Glomerular endothelial cell (primary cell): ENCODE measurements at places on chromosomes 16 and 17.

DNA sequence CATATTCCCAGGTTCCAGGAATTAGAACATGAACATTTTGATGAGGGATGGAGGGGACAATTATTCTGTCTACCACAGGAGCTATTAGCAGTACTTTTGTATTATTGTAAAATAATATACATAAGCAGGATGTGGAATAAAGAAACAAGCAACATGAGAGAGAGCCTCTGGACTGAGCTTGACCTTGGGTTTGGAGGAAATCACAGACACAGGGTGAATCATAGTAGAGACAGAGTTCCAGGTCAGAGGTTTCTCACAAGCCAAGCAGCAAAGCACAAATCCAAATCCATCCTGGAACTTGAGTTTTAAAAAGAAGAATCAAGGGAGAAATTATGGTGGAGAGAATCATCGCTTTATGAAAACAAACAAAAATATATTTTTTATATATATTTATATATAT lies 5.1 kb downstream of the KRT31 start:
- no peak for DNase-seq

GRCh38 chr17:15782866-15783265 lies 50.8 kb downstream of the TBC1D26 start:
- no peak for DNase-seq

GRCh38 chr16:78770353-78771091 lies 671.1 kb downstream of the WWOX start:
- no peak for DNase-seq

- no peak for DNase-seq
Measured at GRCh38 chr17:67558740-67559380, 158.9 kb upstream of the NOL11 start.

DNA sequence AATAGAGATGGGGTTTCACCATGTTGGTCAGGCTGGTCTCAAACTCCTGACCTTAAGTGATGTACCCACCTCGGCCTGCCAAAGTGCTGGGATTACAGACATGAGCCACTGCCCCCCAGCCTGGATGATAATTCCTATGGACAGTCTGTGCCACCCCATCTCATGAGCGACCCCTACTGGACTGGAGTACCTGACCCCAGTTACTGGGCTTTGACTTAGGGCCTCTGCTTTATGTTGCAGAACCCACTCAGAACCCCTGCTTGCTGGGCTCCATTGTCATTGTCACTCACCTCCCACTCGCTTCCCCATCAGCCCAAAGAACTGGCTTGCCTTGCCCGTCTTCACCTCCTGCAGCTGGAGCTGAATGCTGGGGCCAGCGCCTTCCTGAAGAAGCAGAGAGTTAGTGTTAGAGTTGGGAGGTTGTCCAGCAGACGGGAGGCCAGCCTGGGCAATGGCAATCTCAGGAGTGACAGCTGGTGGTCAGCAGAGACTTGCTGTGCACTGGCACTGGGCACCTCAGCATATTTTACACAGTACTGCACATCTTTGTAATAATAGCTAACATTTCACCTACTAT lies 4.0 kb downstream of the TAC4 start:
- no peak for DNase-seq

GRCh38 chr16:20910781-20911321 lies 10.3 kb downstream of the LYRM1 start:
- peak; percentile 95 for DNase-seq

GRCh38 chr17:40717776-40718175 lies 14.2 kb upstream of the KRT24 start:
- no peak for DNase-seq

DNA sequence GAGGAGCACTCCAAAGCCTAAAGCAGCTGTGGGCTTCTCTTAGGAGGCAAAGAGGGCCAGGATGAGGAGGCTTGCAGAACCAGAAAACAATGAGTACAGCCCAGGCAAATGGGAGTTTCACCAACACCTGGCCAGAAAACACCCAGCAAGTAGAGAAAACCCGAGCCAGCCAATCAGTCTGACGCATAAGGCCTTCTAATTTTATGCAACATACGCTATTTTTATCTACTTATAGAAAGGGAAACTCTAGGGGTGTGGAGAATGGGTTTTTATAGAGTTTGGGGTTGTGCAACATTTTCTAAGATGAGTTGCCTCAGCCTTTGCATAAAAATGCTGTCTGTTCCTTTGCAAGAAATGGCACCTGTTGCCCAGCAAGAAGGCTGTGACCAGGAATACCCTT lies 529.0 kb upstream of the CDH5 start:
- DNase-seq: no peak

- DNase-seq: no peak
Measured at GRCh38 chr16:9138731-9139501, 47.5 kb downstream of the HAPSTR1 start.

DNA sequence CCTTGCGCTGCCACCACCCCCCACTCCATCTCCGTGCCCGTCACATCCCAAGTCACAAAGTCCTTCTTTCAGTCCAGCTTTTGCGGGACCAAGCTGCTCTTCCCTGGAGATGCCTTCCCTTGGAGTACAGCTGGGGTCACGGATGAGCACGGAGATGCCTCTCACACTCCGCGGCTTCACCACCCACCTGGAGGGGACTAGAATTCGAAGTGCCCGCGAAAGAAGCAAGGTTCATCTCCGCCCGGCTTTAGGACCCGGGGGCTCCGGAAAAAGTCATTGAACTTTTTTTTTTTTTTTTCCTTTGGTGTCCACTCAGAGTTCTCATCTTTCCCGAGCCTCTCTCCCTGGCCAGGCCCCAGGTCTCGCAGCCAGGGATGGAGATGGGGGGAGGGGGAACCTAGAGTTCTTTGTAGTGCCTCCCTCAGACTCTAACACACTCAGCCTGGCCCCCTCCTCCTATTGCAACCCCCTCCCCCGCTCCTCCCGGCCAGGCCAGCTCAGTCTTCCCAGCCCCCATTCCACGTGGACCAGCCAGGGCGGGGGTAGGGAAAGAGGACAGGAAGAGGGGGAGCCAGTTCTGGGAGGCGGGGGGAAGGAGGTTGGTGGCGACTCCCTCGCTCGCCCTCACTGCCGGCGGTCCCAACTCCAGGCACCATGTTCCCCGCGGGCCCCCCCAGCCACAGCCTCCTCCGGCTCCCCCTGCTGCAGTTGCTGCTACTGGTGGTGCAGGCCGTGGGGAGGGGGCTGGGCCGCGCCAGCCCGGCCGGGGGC lies at the start of gene FKBP10:
TSS of gene FKBP10 (plus strand) at position 624 of the 771 bp plus-strand sequence. CDS start at position 655, 31 bp downstream.
- no peak for DNase-seq

- DNase-seq: no peak
Measured at GRCh38 chr17:59629174-59629573, 9.5 kb downstream of the CLTC start.

DNA sequence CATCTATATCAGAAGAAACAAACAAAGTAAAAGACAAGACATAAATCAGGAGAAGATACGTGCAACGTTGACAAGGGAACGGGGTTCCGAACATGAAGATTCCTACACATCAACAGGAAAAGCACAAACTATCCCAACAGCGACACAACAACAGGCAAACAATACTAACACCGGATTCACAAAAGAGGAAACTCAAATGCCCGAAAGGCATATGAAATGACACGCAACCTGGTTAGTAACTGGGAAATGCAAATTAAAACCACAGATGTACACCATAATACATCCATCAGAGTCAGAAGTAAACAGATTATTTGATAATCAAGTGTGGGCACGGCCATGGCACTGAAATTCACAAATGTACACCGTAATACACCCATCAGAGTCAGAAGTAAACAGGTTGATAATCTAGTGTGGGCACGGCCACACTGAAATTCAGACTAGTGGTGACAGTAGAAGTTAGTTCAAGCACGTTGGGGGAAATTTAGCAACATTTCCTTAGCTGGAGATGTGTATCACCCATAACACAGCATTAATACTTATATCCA lies 171.9 kb upstream of the RPH3AL start:
- no peak for DNase-seq

- DNase-seq: no peak
Measured at GRCh38 chr17:57588086-57588485, 157.0 kb downstream of the CCDC182 start.

GRCh38 chr16:27319257-27319965 lies 5.6 kb downstream of the IL4R start:
- DNase-seq: no peak

DNA sequence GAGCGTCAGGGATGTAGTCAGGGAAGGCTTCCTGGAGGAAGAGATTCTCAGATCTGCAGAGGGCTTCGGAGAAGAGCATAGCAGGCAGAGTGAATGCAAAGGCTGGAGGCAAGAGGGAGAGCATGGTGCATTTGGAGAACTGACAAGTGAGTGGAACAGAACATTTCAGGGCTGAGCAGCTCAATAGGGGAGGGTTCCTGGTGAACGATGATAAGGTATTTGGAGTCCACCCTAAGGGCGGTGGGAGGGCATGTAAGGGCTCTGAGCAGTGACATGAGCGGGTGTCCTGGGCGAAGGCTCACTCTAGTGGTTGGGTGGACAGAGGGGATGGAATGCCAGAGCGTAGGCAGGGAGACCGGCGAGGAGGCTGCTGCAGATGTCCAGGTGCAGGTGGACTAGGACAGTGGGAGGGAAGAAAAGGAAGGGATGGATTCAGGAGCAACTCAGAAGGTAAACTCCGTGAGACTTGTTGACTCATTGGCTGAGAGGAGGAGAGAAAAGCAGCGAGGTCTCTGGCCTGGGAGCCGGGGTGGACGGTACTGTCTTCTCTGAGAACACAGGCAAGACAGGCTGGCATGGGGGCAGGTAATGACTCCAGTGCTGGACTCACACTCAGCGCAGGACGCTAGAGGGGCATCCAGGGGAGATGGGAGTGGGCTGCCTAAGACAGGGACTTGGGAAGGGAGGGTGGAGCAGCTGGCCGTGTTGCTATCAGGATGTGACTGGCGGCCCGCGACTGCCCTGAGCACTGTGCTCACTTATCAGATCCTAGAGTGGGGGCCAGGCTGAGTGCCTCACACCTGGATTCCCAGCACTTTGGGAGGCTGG lies 1.4 kb upstream of the PITPNA start:
- DNase-seq: no peak

DNA sequence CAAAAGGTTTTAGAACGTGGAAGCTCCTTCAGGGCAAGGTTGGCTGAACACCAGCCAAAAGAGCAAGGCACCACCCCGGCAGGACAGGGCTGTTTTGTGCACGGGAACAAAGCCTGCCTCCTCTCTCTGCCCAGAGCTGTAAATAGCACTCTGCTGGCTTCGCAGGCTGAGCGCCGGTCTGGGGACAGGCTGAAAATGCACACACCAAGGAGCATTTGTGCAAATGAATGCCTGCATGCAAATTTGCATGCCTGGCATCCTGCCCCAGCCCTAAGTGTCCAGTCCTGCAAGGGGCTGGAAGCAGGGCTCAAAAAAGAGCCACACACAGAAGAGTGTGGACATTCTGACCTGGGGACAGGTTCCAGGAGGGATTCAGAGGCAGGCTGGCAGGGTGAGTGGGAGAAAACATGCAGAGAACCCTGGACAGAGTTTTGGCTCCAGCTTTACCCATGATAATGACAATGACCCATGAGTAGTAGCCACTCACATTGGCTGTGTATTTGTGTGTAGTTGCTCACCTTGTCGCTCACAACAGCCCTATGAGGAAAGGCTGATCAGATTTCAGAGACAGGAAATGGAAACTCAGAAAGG lies 11.7 kb downstream of the ABAT start:
- no peak for DNase-seq

GRCh38 chr17:77160875-77161530 lies 20.2 kb downstream of the SEC14L1 start:
- DNase-seq: no peak

GRCh38 chr16:495127-495748 lies 32.3 kb upstream of the CAPN15 start:
- DNase-seq: no peak

DNA sequence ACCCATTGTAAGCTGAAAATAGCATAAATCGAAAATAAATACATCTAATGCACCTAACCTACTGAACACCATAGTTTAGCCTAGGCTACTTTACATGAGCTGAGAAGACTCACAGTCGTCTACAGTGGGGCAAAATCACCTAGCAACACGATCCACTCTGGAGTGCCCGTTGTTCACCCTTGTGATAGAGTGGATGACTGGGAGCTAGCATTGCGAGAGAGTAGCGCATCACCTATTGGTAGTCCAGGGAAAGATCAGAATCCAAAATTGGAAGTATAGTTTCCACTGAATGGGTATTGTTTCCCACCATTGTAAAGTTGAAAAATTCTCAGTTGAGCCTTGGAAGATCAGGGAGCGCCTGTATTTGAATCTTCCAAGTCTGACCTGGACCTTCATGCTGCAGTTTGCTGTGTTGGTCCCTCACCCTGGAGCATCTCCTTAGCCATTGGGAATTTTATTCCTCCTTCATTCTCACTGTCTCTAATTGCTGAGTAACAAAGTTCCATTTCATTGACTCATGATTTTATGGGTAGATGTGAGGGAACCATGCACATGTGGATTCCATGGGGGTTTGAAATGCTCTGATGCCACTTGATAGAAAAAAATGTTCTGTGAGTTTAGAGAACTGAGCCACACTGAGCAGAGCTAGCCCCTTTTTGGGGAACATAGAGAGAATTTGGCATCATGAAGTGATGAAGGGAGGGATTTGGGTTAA lies 19.6 kb downstream of the AKAP1 start:
- DNase-seq: no peak

- no peak for DNase-seq
Measured at GRCh38 chr16:89142474-89143195, 28.9 kb upstream of the CDH15 start.

DNA sequence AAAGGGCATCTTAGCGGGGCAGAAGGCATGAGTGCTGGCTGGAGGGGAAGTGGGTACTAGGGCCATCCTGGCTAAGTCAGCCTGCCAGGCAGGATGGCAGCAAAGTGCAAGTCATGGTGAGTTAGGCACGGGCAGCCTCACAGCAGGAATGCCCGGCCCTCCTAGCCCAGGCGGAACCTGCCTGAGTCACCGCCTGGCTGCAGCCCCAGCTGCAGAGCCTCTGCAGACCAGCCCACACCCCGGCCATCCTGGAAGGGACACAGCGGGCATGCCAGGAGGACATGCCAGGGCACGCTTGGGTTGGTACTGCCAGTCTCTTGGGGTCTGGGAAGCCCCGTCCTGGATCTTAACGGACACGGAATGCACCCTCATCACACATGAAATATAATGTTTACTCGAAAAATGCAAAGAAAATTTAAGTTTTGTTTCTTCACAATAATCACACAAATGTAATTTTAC lies 5.0 kb upstream of the ALDH3A1 start:
- no peak for DNase-seq

DNA sequence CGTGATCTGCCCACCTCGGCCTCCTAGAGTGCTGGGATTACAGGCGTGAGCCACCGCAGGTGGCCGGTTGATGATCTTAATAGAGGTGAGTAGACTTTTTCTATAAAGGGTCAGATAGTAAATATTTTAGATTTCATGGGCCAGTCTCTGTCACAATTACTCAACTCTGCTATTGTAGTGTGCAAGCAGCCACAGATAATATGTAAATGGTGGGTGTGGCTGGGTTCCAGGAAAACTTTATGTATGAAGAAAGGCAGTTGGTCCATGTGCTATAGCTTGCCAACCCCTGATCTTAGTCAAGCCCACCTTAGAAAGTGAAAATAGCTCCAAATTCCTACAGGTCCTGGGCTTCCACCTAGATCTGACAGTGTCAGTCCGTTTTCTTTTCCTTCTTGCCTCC lies 94.9 kb upstream of the PMFBP1 start:
- DNase-seq: no peak
